AG10803 (cell line): ENCODE measurements at places on chromosomes 6 and 20.
A peak's percentile ranks its signal among the peaks of the same experiment; 100 is the strongest.

DNA sequence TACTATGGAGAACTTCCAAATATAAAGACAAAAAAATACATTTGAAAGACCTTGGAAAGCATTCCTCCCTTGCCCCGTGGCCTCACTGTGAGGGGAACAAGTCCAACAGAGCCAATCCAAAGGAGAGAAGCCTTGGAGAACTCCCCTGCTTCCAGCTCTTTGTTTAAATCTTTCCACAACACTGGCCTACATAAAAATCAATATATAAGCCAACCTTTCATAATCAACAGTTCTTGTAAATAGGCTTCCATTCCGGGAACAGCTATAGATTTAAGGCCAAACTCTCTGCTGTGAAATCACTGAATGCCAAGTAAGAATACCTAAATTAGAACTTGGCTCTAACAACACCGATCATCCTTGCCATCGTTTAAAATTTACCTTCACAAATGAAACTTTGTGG is 242.1 kb downstream of the HACE1 start:
- no peak for DNase-seq

DNA sequence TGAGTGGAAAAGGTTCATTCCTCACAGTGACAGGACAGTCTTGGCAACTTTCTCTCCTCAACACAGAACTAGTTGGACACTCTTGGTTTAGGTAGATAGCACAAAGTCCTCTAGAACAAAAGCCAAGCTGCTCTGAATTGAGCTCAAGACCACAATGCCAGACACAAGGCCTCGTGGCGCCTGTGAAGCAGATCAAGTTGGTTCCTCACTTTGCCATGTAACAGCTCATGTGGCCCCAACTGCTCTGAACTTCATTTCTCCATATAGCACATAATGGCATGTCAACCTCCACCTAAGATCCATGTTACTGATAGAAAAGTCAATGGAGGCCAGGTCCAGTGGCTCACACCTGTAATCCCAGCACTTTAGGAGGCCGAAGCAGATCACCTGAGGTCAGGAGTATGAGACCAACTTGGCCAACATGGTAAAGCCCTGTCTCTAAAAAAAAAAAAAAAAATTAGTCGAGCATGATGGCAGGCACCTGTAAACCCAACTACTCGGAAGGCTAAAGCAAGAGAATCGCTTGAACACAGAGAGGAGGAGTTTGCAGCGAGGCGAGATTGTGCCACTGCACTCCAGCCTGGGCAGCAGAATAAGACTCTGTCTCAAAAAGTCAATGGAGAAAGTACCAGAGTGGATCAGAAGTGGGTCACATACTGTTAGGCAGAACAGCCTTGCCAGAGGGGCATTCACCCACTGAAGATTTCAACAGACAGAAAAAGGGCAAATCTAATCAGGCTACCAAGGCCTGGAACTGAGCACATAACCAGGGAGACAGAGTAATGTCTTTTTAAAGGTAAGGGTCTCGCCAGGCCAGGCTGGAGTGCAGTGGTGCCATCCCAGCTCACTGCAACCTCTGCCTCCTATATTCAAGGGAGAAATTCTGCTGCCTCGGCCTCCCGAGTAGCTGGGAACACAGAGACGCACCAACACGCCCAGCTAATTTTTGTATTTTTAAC is 21.2 kb downstream of the ROMO1 start:
- no peak for DNase-seq

DNA sequence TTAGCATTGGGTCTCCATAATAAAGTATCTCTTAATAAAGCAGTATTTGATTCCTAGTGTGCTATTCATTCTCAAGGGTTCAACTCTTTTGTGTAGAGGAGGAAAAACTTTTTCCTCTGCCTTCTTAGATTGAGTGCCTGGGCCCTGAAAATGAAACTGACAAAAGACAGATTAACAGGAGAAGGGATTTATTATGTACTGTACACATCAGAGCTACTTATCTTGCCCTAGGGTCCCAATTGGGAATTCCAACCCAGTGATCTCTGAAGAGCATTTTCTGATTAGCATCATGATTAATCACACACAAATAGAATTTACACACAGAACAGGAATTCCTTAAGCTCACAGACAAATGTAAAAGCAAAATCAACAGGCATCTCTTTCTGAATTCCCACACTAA is 128.9 kb downstream of the CD164 start:
- no peak for DNase-seq

- no peak for DNase-seq
Observed at GRCh38 chr6:120965814-120966213, 368.5 kb downstream of the TBC1D32 start.

GRCh38 chr6:100366419-100366818 is 98.3 kb downstream of the SIM1 start:
- peak; percentile 77 for DNase-seq

DNA sequence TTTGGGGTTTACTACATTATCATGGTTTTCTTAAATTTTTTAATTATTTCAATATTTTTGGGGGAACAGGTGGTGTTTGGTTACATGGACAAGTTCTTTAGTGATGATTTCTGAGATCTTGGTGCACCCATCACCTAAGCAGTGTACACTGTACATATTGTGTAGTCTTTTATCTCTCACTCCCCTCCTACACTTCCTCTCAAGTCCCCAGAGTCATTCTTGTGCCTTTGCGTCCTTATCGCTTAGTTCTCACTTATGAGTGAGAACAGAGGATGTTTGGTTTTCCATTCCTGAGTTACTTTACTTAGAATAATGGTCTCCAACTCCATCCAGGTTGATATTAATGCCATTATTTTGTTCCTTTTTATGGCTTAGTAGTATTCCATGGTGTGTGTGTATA is 130.9 kb upstream of the CD93 start:
- no peak for DNase-seq

DNA sequence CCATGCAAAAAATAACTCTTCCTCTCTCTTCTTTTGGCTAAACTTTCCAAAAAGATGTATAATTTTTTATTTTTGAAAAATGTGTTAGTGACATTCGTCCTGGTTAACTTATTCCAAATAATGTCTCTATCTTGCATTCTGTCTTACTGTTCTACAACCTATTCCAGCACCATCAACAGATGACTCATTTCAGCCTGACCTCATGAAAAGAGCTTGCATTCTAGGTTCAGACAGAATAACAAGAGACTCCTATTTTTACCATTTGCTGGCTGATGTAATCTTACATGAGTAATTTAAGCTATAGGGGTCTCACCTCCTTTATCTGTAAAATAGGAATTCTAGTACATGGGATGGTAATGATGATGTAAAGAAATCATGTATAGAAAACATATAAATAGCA is 109.0 kb downstream of the FUT9 start:
- DNase-seq = no peak

GRCh38 chr6:119259027-119259426 is 90.5 kb downstream of the MAN1A1 start:
- no peak for DNase-seq

GRCh38 chr6:13604546-13605416 is 10.4 kb upstream of the NOL7 start:
- DNase-seq = no peak

DNA sequence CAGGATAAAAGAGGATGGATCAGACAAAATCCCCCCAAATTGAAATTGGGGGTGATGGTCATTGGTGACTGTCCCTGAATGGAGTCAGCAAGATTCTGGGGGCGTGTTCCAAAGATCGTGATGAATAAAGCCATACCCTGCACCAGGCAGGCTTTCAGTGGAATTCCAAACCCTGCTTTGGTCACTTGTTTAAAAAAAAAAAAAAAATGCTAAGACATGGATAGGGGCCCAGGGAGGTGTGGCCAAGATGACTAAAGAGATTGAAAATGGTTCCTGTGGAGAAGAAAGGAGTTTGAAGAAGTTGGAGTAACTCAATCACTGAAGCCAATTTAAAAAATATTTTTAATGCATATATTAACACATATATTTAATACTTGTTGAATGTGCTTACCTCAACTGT is 161.4 kb upstream of the KCNG1 start:
- DNase-seq = peak; percentile 26

- peak; percentile 64 for DNase-seq
Observed at GRCh38 chr20:50980851-50981713, 22.5 kb downstream of the MOCS3 start.

GRCh38 chr6:43186706-43187105 is 4.7 kb downstream of the CUL9 start:
- DNase-seq = no peak

DNA sequence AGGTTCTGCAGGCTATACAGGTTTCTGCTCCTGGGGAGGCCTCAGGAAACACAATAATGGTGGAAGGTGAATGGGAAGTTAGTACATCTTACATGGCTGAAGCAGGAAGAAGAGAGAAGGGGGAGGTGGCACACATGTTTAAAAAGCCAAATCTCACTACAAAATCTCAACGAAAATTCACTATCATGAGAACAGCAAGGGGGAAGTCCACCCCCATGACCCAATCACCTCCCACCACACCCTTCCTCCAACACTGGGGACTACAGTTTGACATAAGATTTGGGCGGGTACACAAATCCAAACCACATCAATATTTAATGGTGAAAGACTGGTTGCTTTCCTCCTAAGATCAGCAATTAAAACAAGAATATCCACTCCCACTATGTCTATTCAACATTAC is 13.8 kb upstream of the POLR1H start:
- no peak for DNase-seq
